AG20443 (cell line): ENCODE measurements at places on chromosomes 7 and 10.

- no peak for DNase-seq
Observed at GRCh38 chr10:57145548-57145947, 784.5 kb upstream of the ZWINT start.

- DNase-seq: no peak
Observed at GRCh38 chr7:128961030-128961659, 23.4 kb downstream of the IRF5 start.

GRCh38 chr7:128727239-128727638 is 11.9 kb upstream of the CALU start:
- no peak for DNase-seq

DNA sequence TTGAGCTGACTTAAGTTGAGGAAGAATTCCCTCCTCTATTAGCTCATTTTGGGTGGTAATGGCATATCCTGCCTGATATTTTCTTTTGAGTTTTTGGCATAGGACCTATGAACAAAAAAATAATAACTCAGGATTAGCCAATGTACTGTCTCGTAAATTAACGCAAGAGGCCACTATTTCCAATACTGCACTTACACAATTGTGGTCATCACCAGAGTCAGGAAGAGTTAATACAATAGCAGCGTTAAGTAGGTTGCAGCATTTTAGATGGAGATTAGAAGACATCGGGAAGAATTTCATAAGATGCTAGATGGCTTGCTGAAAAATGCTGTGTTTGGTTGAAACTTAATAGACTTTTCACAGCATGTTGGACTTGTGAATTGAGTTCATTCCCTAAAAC is 36.4 kb downstream of the ANTXRL start:
- no peak for DNase-seq

DNA sequence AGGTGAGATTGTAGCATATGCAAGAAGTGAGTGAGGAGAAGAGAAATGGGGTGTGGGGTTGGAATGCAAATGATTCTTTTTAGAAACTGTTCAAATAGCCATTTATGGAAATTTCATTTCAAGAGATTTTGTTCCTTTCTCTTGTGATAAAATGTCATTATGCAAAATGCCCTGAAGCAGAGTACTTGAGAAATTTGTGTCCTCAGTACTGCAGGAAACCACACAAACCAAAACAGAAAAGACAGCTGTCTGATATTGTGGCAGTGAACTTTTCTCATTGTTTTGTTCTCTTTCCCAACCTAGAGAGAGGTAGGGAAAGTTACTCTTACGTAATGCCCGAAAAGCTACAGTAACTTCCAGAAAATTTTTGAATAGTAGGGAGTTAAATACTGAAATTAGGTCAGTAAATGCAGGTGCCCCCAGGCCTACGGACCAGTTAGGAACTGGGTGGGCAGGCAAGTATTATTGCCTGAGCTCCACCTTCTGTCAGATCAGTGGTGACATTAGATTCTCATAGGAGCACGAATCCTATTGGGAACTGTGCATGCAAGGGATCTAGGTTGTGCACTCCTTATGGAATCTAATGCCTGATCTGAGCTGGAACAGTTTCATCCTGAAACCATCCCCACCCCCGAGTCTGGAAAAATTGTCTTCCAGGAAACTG is 34.0 kb downstream of the DLD start:
- no peak for DNase-seq

- DNase-seq: no peak
Observed at GRCh38 chr7:48703466-48703865, 220.9 kb upstream of the CDC14C start.

- DNase-seq: no peak
Observed at GRCh38 chr10:93299606-93300287, 182.4 kb downstream of the MYOF start.
